ENCODE measurements at places on chromosomes 5 and 9.
A peak's percentile ranks its signal among the peaks of the same experiment; 100 is the strongest.

DNA sequence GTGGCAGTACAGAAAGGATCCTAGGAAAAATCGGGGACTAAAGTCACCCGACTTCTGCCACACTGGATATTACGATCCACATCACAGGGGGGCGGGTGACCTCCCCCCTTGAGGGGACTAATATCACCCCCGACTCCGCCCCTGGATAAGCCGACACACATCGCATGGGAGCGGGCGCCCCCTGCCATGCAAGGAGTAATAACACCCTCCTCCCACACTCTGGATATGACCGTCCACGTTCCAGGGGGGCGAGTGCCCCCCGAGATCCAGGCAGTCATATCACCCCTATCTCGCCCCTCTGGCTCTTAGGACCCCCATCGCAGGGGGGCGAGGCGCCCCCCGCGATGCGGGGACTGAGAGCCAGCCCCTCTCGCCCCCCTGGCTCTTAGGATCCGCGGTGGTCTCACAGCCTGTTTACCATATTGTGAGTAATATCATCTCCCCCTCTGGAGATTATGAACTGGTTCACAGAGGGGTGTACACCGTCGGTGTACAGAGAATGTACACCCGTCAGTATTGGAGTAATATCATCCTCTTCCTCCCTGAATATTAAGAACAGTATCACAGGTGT is 423.0 kb downstream of the DIRAS2 start:
- peak; percentile 24 for DNase-seq

DNA sequence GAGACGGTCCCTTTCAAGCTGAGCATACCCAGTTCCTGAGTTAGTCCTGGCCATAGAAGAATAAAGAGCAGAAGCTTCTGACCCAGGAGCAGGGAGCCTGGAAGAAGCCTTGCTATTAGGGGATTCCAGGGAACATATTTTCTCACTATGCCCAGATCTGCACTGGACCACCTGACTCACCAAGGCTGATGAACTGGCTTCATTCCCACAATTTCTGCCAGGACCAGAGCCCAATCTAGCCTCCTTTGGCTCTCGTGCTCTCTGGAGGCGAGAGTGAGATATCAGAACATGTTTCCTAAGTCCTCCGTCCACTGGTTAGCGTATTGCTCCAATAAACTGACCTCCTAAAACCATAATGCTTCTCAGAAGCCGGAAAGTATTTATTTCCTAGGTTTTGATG is 9.9 kb downstream of the GABBR2 start:
- DNase-seq, result no peak

- no peak for DNase-seq
These were observed 150.0 kb downstream of the ARL15 start for GRCh38 chr5:54160329-54160728.

DNA sequence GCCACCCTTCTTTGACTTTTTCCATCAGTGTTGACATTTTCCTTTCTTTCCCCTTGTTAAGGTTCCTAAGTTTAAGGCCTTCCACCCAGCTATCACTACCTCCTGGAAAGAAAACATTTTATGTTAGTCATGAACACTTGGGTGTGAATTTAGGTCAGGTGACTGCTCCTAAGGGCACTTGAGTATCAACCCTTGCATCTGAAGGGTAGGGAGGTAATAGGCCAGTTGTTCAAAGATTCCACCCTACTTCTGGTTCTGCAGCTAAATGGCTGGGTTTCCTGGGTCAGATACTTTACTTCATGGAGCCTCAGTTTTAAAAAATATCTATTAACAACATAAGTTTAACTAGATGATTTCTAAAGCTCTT is 49.1 kb upstream of the OSMR start:
- no peak for DNase-seq

- no peak for DNase-seq
These were observed 653.8 kb upstream of the RIOK2 start for GRCh38 chr5:97836816-97837215.

- DNase-seq, result no peak
These were observed 193.4 kb downstream of the CDK5RAP2 start for GRCh38 chr9:120386390-120387131.

GRCh38 chr9:112546149-112547012 is 59.8 kb downstream of the KIAA1958 start:
- DNase-seq, result peak; percentile 33

DNA sequence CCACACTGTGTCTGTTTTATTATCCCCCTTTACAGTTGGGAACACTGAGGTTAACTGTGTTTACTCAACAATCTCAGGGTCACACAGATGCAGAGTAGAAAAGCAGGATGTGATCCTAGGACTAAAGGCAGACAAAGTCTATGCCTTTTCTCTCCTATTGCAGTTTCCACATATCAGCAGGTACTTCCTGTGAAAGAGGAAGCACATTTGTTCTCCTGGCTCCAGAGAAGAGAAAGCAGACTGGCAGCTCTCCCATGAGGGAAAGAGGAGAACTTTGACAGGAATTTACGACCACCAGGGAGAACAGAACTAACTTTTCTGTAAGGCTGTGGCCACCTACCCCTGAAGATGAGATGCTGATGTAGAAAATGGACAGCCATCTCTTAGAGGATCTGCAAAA is 84.2 kb upstream of the TNC start:
- DNase-seq, result no peak

- DNase-seq, result no peak
These were observed 48.1 kb downstream of the TEK start for GRCh38 chr9:27157097-27157496.

DNA sequence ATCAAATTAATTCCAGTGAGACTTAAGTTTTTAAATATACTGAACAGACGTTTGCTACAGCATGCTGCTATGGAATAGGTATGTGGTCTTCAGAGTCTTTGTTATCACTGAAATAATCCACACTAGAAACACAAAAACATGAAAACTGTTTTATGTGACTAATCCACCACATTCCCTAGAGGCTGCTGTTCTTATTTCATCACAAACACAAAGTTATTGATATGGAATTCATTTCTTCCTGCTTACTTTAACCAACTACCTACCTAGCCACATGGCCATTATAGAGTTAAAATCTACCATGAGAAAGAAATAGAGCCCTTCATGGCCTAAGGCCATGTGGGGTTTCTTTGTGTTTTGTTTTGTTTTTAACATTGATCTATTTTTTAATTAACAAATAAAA is 232.3 kb upstream of the PTGER4 start:
- DNase-seq, result no peak

- DNase-seq, result no peak
These were observed 111.5 kb upstream of the IL7R start for GRCh38 chr5:35745193-35745592.

- DNase-seq, result peak; percentile 56
These were observed 262.1 kb upstream of the KLF4 start for GRCh38 chr9:107751567-107752210.

- no peak for DNase-seq
These were observed 471.1 kb upstream of the WWC1 start for GRCh38 chr5:167820101-167820990.

- DNase-seq, result no peak
These were observed 213.5 kb downstream of the SMARCA2 start for GRCh38 chr9:2228641-2229040.

- DNase-seq, result no peak
These were observed 107.0 kb upstream of the MVB12B start for GRCh38 chr9:126219648-126220063.

GRCh38 chr9:134585021-134585561 is 56.5 kb upstream of the COL5A1 start:
- DNase-seq, result no peak

- peak; percentile 29 for DNase-seq
These were observed 329.9 kb downstream of the KIF4B start for GRCh38 chr5:155343468-155343867.

DNA sequence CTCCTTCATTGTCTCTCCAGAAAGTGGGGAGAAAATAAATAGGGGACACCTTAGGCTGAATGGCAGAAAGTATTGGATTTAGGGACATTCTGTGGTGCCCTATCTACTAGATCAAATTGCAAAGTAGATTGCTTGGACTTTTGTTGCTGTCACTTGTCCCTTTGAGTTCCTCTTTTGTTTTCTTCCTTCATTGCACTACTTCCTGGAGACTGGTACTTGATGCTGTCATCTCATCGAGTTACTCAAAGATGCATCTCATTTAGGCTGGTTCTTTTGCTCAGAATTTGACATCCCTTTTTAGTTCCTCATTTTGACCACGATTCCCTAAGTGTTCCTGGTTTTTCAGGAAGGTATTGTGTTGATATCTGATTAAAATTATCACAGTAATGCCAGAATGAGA is 137.6 kb downstream of the ADGRV1 start:
- peak; percentile 52 for DNase-seq

GRCh38 chr9:134416385-134417015 is 90.2 kb downstream of the RXRA start:
- DNase-seq, result no peak

DNA sequence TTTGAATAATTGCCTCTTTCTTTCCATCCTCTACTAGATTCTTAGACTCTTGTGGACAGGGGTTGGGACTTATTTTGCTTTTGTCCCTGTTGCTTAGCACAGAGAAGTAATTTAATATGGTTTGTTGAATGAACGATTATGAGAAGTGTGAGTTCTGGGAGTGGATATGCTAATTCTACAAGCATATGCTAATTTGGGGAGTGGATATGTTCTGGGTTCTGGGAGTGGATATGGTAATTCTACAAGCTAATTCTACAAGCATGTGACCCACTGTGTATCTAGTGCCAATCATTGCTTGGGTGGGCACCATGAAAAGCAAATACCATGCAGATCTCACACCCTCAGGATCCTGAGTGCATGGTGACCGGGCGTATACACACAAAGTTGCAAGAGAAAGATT is 181.8 kb upstream of the IL12B start:
- DNase-seq, result no peak

DNA sequence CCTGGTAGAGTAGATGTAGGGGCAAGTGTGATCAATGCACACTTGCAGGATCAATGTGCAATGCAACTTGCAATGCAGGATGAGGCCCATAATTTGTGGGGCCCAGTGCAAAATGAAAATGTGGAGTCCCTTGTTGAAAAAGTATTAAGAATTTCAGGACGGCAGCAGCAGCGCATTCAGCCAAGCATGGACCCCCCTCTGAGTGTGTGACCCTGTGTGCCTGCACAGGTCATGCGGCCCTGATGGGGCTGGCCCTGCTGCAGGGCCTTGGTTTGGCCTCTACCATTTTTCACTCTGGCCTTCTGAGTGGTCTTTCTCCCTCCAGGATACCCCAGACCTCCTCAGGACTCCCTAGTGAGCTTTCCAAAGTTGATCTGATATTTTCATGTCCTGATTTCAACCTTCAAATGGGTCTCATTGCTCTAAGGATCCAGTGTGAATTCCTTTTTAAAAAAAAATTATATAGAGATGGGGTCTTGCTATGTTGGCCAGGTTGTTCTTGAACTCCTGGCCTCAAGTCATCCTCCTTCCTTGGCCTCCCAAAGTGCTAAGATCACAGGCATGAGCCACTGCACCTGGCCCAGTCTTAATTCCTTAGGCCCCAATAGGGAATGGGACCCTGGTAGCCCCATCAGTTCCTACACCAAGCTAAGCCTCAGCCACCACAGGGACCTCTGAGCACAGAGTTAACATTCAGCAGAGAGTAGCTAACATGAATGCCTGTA is 4.3 kb downstream of the ERGIC1 start:
- DNase-seq, result no peak

DNA sequence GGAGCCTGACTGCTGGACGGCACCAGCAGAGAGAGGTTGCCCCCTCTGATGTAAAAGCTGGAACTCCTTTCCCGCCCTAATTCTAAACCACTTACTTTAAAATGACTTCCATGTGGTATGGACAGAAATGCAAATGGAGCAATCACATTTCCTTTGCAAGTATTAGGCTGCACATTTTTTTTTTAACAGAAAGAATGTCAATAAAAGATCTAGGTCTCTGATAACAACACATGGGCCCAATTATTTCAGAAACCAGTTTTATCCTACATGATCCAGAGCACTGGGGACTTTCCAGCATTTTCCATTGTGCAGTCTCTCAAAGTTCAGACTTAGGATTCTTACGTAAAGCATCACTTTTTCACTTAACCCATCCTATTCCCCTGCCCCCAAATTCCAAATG is 203.7 kb downstream of the NXNL2 start:
- no peak for DNase-seq

DNA sequence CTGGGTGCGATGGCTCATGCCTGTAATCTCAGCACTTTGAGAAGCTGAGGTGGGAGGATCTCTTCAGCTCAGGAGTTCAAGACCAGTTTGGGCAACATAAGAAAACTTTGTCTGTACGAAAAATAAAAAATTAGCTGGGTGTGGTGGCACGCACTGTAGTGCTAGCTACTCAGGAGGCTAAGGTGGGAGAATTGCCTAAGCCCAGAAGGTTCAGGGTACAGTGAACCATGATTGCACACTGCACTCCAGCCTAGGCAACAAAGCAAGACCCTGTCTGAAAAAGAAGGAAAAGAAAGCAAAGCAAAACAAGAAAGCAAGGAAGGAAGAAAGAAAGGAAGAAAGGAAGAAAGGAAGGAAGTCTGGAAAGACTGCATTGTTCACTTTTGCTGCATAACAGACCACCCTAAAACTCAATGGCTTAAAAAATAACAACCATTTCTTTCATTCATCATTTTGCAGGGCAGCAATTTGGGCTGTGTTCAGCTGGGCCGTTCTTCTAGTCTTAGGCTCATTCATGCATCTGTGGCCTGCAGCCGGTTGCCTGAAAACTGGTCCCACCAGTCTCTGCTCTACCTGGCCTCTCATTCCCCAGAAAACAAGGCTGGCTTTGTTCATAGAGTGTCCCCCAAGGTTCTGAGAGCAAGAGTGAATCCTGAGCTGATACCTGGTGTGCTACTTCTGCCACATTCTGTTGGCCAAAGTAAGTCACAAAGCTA is 82.4 kb upstream of the MIER3 start:
- DNase-seq, result no peak

DNA sequence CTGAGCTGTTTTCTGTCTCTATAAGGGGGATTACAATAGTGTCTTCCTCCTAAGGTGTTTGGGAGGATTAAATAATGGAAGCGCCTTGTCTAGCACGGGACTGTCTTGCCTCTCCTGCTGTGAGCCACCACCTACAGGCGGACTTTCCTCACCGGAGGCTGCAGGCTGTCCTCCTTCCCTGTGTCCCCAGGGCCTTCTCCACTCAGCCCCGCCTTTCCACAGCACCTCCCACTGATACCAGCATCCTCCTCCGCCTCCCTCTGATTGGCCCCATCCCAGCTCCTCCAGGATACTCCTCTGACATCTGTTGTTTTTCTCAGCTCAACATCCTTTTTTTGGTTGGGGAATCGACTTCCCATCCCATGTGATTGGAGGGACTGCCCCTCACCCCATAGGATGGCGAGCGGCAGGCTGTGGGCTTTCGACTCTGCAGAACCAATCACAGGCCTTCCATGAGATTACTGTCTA is 851 bp upstream of the ZDHHC12 start:
- peak; percentile 75 for DNase-seq

DNA sequence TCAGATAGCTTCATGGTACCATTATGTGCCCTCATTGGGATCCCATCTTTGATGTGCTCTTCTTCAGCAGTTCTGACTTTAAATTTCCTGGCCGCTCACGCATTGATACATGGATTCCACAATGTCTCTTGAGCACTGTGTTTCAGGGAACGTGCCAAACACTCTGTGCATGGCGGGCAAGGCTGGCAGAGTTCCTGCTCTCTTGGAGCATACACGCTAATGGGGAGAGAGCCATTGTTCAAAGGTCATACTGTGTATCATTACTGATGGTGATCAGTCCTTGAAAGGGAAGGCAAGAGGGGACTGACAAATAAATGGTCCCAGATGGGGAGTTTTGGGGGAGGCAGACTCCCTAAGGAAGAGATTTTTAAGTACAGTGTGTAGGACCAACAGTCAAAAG is 52.3 kb downstream of the AMBP start:
- DNase-seq, result no peak
